ENCODE measurements at places on chromosomes 6 and 20.
A peak's percentile ranks its signal among the peaks of the same experiment; 100 is the strongest.

GRCh38 chr6:157757430-157758403 is 65.3 kb upstream of the SNX9 start:
- no peak for DNase-seq

GRCh38 chr6:160431791-160432404 is 83.7 kb downstream of the SLC22A3 start:
- no peak for DNase-seq

DNA sequence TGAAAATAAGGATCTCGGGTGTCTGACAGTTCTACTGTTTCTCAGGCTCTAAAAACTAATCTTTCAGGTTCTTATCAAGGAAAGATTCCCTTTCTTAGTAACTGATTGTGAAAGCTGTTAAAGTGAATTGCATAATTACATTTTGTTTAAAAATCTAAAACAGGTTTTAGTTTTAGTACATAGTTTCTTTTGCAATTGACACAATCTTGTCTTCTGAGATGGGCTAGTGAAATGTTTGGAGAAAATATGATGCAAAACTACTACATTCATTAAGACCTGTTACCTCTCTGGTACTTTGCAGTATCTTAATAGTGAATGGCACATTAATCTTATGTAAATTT is 298.4 kb downstream of the UTRN start:
- DNase-seq, result no peak

GRCh38 chr6:1913577-1913976 is 303.9 kb downstream of the FOXC1 start:
- no peak for DNase-seq

DNA sequence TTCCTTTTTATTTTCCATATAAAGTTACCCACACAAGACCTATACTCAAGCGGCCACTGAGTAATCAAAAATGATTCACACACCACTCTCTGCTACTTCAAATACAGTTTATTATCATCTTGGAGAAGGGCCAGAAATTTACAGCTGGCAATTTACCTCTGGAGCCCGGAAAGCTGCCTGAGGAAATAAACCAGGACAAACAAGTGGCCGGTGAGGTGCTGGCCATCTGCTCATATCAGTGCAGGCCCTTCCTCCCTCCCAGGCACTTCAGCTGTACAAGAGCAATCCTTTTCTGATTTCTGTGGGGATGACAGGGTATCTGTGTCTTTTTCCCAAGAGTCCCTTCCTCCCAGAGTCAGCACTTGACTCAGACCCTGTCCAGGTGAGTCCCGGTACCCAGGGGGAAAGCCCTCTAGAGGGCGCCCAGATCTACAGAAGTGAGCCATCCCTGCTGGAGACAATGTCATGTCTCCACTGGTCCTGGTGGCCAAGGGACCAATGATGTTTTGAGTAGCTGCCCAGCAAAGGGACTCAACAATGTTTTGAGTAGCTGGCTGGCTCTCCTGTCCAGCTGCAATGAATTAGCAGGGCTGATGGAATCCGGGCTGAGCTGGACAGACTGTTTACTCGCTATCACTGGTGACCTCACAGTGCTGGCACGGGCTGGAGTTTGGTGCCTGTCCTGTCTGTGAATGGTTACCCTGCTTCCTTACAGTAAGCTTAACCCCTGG is 23.6 kb downstream of the LRP11 start:
- peak; percentile 90 for DNase-seq

GRCh38 chr6:26400626-26401025 is 1.4 kb upstream of the BTN3A1 start:
- no peak for DNase-seq

DNA sequence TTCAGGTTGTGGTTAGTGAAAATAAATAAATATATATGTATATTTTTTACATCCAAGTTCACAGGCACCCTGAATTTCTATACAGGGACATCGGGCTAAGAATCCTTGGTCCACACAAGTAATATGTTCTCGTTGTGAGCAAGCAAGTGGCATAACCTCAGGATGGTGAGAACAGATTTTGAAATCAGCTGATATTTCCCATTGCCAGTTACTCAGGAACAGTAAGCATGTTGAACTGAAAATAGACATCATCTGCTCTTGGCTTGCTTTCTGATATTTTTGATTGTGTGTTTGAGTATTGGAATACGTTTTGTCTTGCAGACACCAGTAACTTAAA is 87.7 kb downstream of the TRMT6 start:
- DNase-seq, result no peak

- no peak for DNase-seq
These were observed 246.1 kb downstream of the FOXA2 start for GRCh38 chr20:22338140-22338708.

DNA sequence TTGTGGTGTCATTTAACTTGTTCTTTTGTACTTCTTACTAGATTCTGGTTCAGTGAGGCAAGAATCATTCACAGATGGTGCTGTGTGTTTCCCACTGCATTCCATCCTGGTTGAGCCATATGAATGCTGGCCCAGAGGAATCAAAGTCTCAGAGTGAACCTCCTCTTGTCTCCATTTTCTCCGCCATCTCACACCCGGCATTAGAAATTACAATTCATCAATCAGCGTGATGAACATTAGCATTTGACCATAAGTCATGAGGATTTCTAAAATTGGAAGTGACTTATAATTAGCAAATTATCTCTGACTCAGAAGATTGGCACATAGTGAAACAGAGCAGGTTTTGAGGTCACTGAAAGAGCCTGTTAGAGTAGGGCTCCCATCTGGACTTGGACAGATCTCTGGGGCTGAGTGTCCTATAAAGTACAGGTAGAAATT is 25.2 kb downstream of the TNFAIP3 start:
- no peak for DNase-seq

Data from NCI-H1092 (cell line).